ENCODE measurements at places on chromosomes 5 and 9.

DNA sequence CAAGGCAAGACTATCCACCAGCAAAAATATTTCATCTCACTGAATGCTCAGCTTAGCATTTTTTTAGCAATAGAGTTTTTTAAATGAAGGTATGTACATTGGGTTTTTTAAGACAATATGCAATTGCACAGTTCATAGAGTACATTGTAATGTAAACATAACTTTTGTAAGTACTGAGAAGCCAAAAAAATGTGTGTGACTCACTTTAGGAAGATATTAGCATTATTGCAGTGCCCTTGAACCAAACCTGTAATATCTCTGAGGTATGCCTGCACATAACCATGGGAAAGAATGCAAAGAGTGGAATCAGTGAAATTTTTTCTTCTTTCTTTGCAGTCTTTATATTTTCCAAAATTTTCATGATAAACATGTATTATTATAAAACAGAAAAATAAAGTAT is 1533.3 kb upstream of the WWC1 start:
- no peak for DNase-seq

DNA sequence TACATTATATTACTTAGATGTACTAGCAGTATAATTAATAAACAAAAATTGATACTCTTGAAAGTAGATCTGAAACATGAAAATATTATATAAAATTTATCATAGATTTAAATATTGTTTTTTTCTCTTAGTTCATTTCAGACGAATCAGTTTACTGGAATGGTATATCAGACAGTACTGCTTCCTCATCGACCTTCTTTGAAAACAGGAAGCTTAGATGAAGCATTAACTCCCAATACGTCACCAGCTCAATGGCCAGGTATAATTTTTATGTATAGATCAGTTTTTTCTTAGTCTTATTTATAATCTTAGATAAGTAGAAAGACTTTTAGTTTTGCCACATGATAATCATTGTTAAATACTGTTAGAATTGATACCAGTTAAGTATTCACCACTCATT is 106.3 kb downstream of the DMXL1 start:
- no peak for DNase-seq

DNA sequence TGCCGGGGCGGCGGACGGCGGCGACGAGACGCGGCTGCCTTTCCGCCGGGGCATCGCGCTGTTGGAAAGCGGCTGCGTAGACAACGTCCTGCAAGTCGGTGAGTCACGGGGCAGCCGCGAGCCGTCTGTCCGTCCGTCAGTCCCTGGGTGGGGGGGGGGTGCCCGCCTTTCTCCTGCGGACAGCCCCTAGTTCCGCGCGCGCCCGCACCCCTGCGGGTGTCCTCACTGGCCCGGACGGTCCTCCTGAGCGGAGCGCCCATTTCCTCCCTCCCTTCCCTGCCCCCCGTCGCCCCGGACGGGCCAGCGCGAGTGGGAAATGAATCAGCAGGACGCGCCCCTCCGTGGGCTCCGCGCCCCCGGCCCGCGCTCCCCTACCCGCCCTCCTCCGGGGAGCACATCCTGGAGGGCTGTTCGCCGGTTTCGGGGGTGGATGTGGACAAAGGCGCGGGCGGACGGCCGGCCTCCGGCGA is 828 bp downstream of the ZSWIM6 start:
- no peak for DNase-seq

- DNase-seq = no peak
These were observed 5.7 kb downstream of the TBCA start for GRCh38 chr5:77770293-77771005.

- DNase-seq = no peak
These were observed 15.0 kb downstream of the LHX6 start for GRCh38 chr9:122213589-122214413.

- DNase-seq = peak; percentile 39
These were observed 6.1 kb downstream of the SUSD3 start for GRCh38 chr9:93064392-93065134.

- DNase-seq = peak; percentile 57
These were observed 218.3 kb downstream of the MEF2C start for GRCh38 chr5:88664645-88665044.

DNA sequence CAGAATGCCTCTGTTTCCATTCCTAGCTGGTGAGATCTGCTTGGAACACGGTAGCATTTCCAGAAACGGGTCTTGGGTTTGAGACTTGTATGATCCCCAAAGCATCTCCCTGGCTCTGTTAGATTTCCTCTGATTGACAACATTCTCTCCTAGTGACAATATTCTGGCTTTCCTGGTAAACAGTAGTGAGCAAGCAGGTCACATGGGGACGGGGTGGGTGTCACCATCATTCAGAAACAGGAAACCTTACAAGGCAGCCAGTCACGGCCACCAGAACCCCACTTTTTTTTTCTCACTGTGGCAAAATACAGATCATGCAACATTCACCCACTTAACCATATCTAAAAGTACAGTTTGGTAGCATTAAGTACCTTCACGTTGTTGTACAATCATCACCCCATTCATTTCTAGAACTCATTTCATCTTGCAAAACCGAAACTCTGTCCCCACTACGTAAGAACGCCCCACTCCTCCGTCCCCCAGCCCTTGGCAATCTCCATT is 90.1 kb upstream of the LMX1B start:
- DNase-seq = no peak

DNA sequence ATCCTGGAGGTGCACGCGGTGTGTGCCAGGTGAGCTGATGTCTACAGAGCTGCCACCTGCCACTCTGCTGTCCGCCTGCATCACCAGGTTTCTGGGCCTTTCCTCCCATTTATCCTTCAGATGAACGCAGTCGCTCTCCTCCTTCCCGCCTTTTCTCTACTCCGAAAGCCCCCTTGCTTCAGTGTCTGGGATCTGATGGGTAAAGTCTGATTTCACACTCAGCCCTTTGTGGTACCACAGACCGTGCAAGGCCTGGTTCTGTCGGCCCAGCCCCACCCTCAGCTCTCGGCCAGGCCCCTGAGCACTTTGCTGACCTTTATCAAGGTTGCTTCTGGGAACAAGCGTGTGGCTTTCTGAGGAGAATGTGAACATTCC is 32.5 kb downstream of the GLT6D1 start:
- no peak for DNase-seq

DNA sequence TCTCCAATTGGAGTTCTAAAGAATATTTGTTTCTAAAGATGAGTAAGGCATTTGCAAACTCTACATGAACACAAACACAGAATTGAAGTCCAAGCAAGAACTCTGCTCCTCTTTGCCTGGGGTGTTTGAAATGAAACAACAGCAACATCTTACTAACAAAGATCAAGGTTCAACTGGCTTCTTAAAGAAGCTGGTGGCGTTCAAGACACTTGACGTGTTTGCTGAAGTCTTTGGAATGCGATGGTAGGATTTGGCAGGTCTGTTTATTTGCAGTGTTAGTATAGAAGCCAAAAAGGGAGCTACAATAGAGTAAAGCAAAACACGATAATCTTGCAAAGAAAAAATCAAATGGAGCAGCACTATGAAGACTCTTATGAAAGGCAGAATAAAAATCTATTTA is 94.9 kb downstream of the BASP1 start:
- no peak for DNase-seq

DNA sequence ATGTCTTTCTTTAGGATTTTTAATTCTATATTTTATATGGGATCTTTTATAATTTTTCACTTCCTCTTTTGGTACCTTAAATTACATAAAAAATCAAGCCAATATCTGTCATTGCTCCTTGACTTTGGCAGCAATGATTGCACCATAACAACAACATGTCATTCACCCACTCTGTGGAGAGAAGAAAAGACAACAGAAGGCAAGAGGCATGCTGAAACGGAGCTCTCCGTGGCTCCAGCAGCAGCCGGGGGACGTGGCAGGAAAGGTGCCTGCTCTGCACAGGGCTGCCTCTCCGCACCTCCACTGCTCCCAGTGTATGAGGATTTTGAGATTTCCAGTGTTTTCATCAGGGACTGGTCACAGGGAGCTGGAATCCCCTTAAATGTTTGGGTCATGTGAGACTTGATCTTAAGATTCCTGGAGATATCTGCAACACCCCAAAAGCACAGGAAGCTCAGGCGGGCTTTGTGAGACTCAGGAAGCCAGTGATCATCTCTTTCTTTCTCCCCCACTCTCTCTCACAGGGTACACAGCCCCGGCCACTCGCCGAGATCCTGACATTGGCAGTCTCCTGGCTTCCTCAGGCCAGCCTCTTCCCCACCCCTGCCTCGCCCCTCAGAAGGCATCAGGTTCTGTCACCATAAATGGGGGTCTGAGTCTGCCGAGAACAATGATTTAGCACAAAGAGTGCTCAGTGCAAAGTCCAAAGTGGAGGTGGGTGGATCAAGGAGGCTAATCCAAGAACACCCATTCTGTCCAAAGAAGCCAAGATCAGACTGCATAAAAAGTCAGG is 74.6 kb downstream of the ACTL7B start:
- DNase-seq = no peak

GRCh38 chr5:55601628-55602027 is 66.9 kb upstream of the PLPP1 start:
- DNase-seq = no peak

GRCh38 chr9:82457298-82457697 is 468.7 kb downstream of the SPATA31D1 start:
- no peak for DNase-seq

DNA sequence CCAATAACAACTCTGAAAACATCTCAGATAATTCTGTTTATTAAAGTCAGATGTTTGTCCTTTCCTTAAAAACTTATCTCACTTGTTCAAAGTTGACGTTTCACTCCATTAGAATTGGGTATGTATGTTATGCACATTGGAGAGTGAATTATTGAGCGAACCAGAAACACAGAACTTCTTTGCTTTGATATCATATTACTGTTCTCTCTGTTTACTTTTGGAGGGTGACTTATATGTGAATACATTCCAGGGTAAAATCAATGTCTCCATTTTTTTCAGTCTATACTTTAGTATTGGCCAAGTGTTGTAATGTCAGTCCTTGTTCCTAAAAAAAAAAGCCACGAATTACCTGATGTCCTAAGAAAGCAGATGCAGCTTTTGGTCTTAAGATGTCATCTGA is 307.4 kb downstream of the CSNK1G3 start:
- no peak for DNase-seq

GRCh38 chr5:132428484-132429462 is 59.3 kb downstream of the SLC22A5 start:
- DNase-seq = no peak

DNA sequence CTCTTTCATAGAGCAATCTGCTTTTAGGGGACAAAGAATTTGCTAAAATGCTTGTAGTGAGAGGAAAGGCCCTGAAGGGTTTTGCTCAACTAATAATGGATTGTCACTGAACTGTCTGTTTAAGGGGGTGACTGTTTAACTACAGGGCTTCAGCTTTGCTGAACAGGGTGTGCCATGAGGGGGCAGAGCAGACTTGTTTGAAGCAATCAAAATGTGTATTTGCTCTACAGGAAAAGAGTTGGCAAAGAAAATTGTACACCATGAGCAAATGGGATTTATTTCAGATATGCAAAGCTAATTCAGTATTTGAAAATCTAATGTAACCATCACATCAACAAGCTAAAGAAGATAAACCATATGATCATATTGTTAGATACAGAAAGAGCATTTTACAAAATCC is 154.3 kb downstream of the GABRG2 start:
- no peak for DNase-seq

DNA sequence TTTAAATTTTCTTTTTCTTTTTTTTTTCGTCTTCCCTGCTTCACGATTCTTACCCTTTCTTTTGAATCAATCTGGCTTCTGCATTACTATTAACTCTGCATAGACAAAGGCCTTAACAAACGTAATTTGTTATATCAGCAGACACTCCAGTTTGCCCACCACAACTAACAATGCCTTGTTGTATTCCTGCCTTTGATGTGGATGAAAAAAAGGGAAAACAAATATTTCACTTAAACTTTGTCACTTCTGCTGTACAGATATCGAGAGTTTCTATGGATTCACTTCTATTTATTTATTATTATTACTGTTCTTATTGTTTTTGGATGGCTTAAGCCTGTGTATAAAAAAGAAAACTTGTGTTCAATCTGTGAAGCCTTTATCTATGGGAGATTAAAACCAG is 352.2 kb downstream of the NTRK2 start:
- DNase-seq = no peak

- DNase-seq = no peak
These were observed 1.1 kb upstream of the GPSM1 start for GRCh38 chr9:136326061-136326760.

DNA sequence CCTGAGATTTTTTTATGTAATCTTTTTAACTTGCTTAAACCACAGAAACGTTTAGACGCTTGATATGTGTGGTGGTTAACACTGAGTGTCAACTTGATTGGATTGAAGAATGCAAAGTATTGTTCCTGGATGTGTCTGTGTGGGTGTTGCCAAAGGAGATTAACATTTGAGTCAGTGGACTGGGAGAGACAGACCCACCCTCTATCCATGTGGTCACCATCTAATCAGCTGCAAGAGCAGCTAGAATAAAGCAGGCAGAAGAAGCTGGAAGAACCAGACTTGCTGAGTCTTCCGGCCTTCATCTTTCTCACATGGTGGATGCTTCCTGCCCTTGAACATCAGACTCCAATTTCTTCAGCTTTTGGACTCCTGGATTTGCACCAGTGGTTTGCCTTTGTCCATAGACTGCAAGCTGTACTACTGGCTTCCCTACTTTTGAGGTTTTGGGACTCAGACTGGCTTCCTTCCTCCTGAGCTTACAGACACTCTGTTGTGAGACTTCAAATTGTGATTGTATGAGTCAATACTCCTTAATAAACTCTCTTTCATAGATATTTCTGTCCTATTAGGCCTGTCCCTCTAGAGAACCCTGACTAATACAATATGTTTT is 816.0 kb upstream of the CDH9 start:
- DNase-seq = no peak

DNA sequence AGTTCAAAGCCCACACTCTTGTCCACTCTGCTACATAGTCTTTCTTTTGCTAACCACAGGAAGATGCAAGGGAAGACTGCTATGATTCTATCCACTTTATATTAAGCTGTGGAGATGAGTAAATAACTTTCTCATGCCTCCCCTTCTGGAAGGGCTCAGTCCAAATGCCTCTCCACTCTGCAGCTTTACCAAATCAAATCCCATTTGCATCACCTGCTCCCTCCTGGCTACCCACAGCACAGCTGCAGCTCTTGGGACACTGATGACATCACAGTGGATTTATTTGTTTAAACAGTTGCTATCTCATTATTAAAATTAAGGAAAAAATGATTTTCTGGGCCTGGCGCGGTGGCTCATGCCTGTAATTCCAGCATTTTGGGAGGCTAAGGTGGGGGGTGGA is 1544.9 kb upstream of the WWC1 start:
- no peak for DNase-seq

GRCh38 chr9:127518091-127518856 is 67.0 kb downstream of the LRSAM1 start:
- DNase-seq = no peak

- DNase-seq = peak; percentile 45
These were observed 92.5 kb downstream of the PPIC start for GRCh38 chr5:122944051-122944450.

- DNase-seq = no peak
These were observed 86.6 kb downstream of the EHMT1 start for GRCh38 chr9:137705443-137705863.

DNA sequence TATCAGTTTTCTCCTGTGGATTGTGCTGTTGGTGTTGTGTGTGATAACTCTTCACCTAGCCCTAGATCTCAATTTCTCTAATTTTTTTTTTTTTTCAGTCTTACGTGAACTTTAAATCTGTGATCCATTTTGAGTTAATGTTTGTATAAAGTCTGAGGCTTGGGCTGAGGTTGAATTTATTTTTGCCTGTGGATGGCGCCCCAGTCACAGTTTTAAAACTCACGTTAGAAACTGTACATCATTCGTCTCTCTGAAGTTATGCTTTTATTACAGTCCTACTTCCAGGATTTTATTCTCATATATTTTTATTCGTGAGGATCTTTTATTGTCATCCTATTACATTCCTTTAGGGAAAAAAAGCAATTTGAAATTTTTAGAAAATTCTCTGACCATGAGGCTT is 103.1 kb downstream of the EHMT1 start:
- DNase-seq = no peak

- DNase-seq = no peak
These were observed 248.1 kb downstream of the YTHDC2 start for GRCh38 chr5:113761594-113761993.

All from pons (tissue), 1 donor.